Caco-2 (cell line): ENCODE measurements at places on chromosomes 4 and X. TPM values are rescaled to one million over a fixed set of nuclear protein-coding genes. Genes with fewer than 3 reads are reported as not detected.
A peak's percentile ranks its signal among the peaks of the same experiment; 100 is the strongest.

GRCh38 chr4:109077505-109077904 is 225.0 kb downstream of the COL25A1 start:
- no peak for DNase-seq

GRCh38 chrX:22634751-22635150 is 362.0 kb downstream of the CBLL2 start:
- DNase-seq = no peak

- DNase-seq = no peak
Observed at GRCh38 chrX:120302434-120302833, 8.8 kb downstream of the TMEM255A start.

- DNase-seq = no peak
Observed at GRCh38 chr4:70666369-70666768, at the start of gene JCHAIN. Gene JCHAIN, minus strand, starts transcription at chr4:70666508. Its CDS starts 18 bp downstream, at chr4:70666490.

DNA sequence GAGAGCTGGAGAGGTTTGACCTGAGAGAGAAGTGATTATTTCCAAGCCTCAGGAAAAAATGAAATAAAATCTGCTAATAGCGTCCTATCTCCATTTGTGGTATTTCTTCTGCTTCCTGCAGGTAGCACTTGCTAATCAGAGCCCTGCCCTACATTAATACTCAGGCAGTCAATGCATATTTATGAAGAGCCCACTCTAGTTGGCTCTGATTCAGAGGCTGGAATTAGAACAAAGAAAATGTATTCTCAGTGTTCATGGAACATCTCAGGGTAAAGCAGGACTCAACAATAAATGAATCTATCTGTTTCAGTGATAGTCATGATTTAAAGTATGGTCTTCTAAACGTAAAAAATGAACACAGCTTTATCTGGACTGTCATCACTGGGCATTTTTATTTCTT is 1.4 kb upstream of the ATP8A1 start:
- no peak for DNase-seq

GRCh38 chr4:88177983-88178625 is 19.7 kb upstream of the ABCG2 start:
- peak; percentile 78 for DNase-seq

- peak; percentile 39 for DNase-seq
Observed at GRCh38 chrX:135477576-135477975, 42.9 kb upstream of the INTS6L start.

DNA sequence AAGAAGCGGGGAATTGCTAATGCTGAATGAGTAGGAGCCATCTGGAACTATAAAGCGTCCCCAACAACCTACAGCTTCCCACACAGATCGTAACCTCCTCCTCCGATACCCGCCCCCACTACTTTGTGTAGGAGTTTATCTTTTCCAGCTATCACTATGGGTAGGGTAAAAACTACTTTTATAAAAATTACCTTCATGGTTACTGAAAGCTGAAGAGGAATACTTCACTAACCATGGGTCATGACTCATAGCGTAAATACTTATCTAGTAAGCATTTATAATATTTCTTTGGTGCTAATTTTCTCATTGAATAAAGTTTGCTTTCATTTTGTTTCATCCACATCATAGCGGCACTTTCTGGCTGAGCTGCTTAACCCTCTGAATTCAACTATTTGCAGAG is 79.4 kb upstream of the TNIP3 start:
- DNase-seq = no peak

DNA sequence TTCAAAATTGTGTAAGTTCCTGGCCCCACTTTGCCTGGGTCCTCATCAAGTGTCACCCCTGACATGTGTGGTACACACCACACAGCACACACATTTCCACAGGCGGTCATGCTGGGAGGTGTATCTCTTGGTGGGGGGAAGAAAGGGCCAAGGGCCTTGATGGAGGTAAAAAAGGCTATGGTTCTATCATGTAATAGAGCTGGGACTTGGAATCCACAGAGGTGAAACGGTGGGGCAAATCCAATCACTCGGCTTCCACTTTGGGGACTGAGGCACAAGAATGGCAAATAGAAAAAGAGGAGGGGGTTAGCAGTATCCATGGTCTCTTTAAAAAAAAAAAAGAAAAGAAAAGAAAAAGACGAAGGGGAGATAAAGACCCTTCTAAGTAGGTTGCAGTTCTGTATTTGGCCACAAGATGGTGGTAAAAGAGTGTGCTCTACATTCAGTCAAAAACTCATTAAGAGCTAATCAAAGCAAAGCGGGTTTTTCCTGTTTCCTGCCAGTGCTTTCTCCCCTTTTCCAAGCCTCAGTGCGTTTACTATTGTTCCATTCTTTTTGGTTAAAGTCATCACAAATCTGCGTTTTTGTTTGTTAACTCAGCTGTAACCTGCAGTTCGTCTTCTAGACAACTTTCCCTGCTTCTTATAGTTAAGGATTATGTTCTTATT is 37.0 kb upstream of the ATP6AP2 start:
- no peak for DNase-seq

DNA sequence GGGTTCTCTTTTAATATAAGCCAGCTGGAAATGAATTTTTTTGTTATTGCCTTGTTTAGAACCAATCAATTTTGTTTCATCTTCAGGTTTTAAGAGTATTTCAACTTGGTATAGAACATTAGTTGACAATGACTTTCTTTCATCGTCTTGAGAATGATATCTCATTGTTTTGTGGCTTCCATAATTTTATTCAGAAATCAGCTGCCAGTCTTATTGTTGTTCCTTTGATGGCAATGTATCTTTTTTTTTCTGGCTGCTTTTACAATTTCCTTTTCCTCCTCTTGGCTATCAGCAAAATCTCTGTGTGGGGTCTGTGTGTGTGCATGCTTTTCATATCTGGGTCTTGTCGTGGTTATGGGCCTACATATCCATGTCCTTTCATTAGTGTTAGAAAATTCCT is 1536.4 kb upstream of the TENM3 start:
- DNase-seq = no peak

- no peak for DNase-seq
Observed at GRCh38 chr4:154462081-154462810, 29.4 kb downstream of the DCHS2 start.

DNA sequence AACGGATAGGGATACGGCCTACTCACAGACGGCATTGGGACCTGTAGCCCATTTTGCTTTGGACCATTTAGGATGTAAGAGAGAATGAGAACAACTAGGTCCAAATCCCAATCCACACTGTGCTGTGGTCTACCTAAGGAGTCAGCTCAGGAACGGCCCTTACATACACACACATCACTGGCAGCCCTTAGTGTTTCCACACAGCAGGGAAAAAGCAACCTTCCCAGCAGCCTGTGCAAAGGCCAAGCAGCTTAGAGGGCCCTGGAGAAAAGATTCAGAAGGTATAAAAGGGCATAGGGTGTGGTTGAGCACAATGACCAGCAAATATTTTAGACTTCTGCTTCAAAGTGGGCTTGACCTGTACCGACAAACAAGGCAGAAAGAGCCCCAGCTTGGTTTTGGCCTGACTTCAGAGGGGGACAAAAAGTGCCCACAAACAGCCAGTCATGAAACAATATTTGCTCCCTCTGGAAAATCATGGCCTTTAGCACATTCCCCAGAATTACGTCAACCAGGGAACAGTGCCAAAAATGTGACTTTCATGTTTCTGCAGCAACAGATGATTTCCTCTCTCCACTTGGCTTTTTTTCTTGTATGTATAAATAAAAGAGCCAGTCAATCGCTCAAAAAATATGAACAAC is 359.5 kb upstream of the FGF16 start:
- no peak for DNase-seq

GRCh38 chr4:143021384-143021783 is 163.3 kb upstream of the USP38 start:
- no peak for DNase-seq

GRCh38 chr4:1416948-1417260 is 10.7 kb upstream of the NKX1-1 start:
- no peak for DNase-seq

DNA sequence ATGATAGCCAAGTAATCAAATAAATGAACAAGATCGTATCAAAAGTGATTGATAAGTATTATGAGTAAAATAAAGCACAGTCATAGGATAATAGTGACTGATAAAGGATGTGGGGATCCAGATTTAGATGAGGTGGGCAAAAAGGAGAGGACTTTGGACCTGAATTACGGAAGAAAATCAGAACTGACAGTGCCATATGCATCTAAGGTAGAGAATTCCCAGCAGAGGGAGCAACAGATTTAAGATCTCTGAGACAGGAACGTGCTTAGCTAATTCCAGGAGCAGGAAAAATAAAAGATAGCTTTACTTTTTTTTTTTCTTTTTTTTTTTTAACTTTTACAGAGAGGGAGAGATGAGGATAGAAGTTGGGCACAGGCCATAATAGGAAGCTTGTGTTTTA is 189.9 kb downstream of the NWD2 start:
- no peak for DNase-seq

- no peak for DNase-seq
Observed at GRCh38 chrX:48726596-48726995, 30.1 kb downstream of the SUV39H1 start.

- no peak for DNase-seq
Observed at GRCh38 chrX:8627796-8628195, 104.1 kb downstream of the ANOS1 start.

DNA sequence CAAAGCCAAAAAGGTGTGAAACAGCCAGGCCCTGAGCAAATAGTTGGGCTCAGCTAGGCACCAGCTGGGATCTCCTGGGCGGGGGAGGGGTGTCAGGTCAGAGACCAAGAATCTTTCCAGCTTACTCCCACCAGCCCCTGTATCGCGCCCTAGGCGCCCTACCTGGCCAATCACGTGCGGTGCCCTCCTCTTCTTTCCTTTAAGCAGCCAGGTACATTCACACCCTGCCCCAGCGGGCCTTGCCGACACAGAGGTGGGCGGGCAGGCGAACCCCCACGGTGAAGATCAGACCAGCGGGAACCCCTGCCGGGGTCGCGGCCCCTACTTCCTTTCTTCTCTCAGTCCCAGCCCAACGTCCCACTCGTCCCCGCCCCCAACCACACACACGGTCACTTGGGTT is 9.1 kb downstream of the ARHGAP36 start:
- DNase-seq = no peak

GRCh38 chr4:87080462-87080861 is 140.0 kb downstream of the KLHL8 start:
- DNase-seq = no peak

GRCh38 chr4:177311589-177311988 is 1.9 kb downstream of the NEIL3 start:
- DNase-seq = no peak

- no peak for DNase-seq
Observed at GRCh38 chr4:188658958-188659522, 519.8 kb downstream of the TRIML1 start.

GRCh38 chrX:41009850-41010846 is 75.1 kb upstream of the USP9X start:
- no peak for DNase-seq

DNA sequence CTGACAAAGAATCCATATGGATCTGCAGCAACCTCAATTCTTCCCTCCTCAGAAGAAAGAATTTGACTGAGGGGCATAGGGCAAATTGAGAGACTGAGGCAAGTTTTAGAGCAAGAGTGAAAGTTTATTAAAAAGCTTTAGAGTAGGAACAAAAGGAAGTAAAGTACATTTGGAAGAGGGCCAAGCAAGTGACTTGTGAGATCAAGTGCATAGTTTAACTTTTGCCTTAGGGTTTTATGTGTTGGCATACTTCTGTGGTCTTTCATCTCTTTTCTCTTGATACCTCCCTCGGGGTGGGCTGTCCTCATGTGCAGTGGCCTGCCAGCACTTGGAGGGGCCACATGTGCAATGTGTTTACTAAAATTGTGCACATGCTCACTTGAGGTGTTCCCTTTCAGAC is 98.0 kb upstream of the MAGEB16 start:
- no peak for DNase-seq

- DNase-seq = no peak
Observed at GRCh38 chr4:74473155-74473811, 28.3 kb downstream of the AREG start.

- no peak for DNase-seq
Observed at GRCh38 chr4:147596981-147597380, 20.2 kb upstream of the TMEM184C start.

DNA sequence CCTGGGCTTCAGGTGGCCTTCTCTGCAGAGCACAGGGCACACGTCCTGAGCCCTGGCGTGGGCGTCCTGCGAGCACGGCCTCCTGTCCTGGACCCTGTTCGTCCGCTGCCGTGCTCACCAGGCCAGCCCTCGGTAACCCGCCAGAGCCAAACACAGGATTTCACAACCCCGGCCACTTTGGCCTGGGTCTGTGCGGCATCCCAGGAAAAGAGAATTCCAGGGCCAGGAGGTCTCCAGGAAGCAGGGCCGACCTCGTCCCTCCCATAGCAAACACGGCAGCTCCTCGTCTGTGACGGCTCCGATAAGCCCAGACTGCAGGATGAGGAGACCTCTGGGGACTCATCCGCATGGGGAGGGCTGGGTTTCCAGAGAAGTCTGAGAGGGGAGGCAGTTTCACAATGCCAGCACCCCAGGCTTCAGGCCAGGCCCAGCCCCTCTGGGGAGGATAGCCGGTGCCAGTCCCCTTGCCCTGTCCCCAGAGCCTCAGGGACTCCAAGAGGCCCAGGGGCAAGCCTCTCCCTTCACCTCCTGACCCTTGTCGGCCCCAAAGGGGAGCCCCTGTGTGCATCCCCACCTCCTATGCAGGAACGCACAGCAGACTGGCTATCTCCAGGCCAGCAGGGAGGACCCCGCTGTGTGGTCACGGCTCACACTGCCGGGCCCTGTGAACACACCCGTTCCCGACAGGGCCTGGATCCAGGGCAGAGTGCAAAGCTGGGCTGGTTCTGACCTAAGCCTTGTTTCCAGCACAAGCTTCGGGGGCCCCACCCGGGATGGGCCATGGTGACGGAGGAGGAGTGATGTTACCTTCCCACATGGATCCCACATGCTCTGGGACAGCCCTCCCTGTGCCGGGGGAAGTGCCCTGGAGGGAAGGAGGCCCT is 22.3 kb upstream of the HTRA3 start:
- DNase-seq = no peak

- DNase-seq = no peak
Observed at GRCh38 chrX:17411205-17411604, 36.2 kb downstream of the NHS start.

- peak; percentile 32 for DNase-seq
Observed at GRCh38 chr4:31905363-31905762, 1185.2 kb downstream of the PCDH7 start.

- DNase-seq = no peak
Observed at GRCh38 chr4:43234626-43235415, 342.3 kb downstream of the GRXCR1 start.

The VCX gene
- not detected in 2 replicates for total RNA-seq

The CT55 gene
- not detected in 2 replicates for total RNA-seq

The IL1RAPL1 gene
- 0.39 TPM in 1 of 2 replicates, not detected in the other for total RNA-seq

The RASSF6 gene
- total RNA-seq = 2.4 and 2.9 TPM in 2 replicates

The AMMECR1 gene
- total RNA-seq = 21.4 and 23.0 TPM in 2 replicates

The SATL1 gene
- total RNA-seq = 0.19 and 0.45 TPM in 2 replicates

The VCX3B gene
- not detected in 2 replicates for total RNA-seq

The USP17L29 gene
- total RNA-seq = not detected in 2 replicates

The RAB40AL gene
- total RNA-seq = 0.39 and 0.95 TPM in 2 replicates

The MAGEA6 gene
- not detected in 2 replicates for total RNA-seq

The MTTP gene
- total RNA-seq = 0.77 and 2.1 TPM in 2 replicates
